ENCODE measurements at places on chromosomes 3 and 15.

DNA sequence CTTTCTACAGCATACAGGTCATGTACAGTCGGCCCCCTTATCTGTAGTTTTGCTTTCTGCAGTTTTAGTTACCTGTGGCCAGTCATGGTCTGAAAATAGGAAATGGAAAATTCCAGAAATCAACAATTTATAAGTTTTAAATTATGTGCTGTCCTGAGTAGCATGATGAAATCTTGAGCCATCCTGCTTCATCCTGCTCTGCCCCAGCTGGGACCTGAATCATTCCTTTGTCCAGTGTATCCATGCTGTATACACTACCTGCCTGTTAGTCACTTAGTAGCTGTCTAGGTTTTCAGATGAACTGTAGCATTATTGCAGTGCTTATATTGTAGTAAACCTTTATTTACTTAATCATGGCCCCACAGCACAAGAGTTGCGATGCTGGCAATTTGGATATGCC, 44.8 kb downstream of the AP4E1 start:
- DNase-seq: no peak

GRCh38 chr3:95521396-95521795, 1293.0 kb upstream of the EPHA6 start:
- DNase-seq: no peak

DNA sequence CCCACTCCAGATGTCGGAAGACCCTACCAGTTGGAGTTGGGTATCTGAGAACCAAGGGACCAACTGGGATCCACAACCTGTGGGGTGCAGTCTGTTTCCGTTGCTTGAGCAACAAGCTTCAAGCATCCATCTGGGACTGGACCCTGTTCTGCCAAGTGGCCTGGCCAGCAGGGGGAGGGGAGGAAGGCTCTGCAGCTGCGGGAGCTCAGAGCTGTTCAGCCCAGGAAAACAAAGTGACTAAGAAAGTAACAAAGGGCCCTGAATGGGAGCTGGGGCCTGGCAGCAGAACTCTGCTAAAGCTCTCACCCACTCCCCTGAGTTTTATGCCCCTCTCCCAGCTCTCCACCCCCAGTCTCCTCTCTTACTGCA, 2.7 kb downstream of the TYRO3 start:
- no peak for DNase-seq

GRCh38 chr15:58161436-58161930, 23.3 kb downstream of the AQP9 start:
- DNase-seq: no peak

- no peak for DNase-seq
Observed at GRCh38 chr15:63299943-63300575, 22.7 kb downstream of the APH1B start.

DNA sequence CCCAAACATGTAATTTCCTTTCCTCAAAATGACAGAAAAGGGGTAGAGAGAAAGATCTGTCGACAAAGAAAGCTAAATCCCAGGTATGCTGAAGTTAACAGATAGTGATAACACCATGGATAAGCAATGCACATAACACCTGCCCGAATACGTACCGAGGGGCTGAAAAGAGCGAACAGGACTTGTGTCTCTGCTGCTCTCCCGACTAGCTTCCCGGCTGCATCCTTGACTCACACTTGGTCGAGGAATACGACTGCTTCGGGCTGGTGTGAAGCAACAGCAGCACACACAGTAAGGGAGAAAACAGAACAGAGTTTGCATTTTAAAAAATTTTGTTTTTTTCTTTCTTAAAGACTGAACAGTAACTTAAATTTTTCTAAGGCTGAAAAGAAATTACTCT, 136.4 kb downstream of the CLASP2 start:
- DNase-seq: no peak

DNA sequence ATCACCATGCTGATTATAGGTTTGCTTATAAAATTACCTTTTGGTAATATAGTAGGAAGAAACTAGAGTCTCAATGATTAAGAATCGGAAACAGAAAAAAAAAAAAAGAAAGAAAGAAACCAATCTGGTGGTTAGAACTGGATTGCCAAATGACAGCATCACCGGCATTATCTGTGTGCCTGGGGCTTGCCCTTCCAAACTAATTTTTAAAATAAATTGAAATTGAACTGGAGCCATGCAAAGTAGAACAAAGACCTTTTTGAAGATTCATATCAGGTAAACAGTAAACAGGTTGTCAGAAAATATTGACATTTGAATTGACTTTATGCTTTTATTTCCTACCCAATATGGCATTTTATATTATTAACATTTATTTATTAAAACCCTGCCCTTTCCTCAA, 11.2 kb upstream of the CPB1 start:
- DNase-seq: no peak

DNA sequence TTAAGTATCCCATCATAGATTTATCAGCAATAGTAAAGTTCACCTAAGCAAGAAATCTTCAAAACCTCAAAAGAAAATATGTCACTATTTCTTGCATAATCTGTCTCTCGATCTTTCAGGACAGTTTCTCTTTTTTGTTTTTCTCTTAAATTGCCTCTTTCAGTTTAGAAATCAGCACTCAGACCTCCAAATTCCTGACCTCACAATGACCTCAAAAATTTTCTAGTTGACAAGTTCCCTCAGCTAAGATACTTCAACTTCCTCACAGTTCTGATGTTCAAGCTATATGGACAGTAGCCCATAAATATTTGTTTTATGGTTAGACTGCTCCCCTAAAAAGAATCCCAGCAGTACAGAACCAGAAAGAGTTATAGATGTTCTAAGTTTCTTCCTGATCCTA, 24.1 kb downstream of the SLC24A5 start:
- DNase-seq: no peak

GRCh38 chr15:58409861-58410260, 21.9 kb upstream of the LIPC start:
- DNase-seq: no peak

- no peak for DNase-seq
Observed at GRCh38 chr3:634511-634910, 437.9 kb downstream of the CHL1 start.

GRCh38 chr3:150345021-150345538, 63.0 kb upstream of the TSC22D2 start:
- no peak for DNase-seq

- DNase-seq: no peak
Observed at GRCh38 chr15:34014556-34014955, 24.4 kb downstream of the AVEN start.

DNA sequence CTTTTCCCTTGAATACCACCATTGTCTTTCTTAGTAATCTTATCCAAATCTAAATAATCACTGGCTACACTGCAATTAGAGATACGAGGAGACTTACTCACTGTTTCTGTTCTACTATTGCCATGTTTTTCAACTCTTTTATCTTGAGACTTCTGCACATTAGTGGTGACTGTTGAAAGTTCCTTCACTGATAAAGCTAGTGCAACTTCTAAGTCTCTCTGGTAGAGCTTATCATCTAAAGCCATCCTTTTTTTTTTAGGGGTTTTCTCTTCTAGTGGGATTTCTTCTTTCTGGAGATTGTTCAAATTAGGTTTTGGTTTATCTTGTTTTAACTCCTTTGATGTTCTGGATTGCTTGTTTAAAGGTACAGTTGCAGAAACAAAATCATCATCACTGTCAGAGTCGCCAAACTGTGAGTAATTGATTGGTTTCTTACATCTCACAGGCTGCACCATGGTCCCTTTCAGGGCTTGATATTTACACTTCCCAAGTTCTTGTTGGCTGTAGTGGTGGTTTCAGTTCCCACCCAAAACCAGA, 37.7 kb downstream of the NCK1 start:
- no peak for DNase-seq

DNA sequence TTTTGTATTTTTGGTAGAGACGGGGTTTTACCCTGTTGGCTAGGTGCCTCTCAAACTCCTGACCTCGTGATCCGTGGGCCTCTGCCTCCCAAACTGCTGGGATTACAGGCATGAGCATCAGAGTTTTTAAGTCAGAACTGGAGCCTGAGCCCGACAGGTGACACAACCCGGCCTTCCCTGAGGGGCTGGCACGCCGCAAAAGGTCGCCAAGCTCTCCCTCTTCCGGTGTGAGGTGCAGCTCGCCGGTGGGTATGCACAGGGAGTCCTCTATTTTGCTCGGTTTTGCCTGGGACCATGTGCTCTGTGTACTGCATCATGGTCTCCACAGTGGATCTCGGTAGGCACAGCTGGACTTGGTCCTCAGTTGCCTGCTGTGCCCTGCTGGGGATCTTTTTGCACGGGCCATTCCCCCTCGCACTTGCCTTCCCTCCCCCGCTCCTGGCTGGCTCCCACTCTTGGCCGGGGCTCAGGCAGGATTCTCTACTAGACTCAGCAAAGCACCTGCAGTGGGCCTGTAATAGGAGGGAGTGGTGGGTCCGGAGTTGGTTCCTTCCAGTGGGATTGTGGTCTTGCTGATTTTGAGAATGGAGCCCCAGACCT, 101.2 kb upstream of the KLF13 start:
- DNase-seq: no peak

DNA sequence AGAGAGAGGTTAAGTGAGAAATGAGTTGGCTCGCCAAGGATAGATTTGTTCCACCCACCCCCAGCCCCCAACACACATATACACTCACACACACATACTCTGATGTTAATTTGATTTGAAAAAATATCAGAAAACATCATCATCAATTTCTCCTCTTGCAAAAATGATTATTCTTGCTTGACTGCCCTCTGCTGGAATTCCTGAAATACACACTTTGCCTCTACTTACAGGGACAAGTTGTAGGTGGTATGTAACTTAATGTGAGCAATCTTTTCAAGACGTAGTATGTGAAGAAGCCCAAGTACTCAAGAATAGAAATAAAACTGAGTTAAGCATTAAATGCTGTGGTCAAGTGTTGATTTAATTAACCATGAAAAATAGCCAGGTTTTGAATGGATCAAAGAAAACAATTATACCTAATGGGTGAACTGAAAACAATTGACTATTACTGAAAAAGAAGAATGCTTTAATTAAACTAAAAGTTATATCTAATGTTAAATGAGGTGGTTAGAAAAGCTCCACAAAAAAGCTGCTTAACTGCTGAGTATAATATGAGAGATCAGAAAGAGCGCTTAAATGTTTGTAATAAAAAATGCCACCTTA, 46.6 kb upstream of the MDFIC2 start:
- no peak for DNase-seq

DNA sequence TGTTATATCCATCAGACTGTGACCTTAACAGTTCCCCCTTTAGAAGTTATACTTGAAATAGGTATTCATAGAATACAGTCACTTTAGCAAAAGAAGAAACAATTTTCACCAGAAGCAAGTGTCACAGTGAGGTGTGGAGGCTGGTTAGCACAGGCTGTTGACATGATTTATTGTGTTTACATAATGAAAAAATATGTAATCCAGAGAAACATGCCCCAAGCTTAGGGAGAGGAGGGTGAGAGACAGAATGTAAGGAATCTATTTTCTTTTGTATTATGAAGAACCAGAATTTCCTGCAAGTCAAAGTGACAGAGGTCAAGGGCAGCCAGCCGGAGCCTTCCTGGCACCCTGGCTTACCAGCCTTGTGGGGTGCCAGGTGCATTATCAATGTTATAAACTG, 4.0 kb downstream of the IL12A start:
- no peak for DNase-seq

DNA sequence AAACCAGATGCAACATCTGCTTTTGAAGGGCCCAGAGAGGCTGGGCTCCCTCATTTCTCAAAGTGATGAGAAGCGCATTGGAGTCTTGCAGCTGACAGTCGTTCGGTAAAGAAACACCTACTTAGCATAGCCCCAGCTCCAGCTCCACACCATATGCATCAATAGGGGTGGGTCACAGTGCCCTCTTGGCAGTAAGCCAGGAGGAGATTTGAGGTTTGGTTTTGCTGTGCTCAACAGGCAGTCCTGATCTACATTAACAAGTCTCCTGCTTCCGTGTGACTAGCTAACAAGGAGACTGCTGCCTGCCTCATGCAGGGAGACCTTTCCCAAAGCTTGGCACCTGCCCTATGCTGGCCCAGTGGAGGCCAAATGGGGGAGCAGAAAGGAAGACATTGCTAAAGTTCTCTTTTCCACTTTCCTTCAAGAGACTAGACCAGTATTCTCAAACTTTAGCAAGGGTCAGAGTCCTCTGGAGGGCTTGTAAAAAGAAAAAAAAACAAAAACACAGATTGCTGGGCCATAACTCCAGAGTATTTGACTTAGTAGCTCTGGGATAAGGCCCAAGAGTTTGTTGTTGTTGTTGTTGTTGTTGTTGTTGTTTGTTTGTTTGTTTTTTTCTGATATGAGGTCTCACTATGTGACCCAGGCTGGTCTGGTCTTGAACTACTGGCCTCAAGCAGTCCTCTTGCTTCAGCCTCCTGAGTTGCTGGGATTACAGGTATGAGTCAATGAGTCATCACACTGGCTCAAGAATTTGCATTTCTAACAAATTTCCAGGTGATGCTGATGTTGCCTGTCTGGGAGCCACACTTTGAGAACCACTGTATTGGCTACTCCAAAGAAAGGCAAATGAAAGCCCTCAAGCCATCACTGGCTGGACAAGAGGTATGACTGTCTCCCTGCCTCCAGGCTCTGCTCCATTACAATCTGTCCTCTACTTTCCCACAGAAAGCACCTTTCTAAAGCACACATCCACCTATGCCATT, 294.9 kb downstream of the RORA start:
- DNase-seq: no peak

DNA sequence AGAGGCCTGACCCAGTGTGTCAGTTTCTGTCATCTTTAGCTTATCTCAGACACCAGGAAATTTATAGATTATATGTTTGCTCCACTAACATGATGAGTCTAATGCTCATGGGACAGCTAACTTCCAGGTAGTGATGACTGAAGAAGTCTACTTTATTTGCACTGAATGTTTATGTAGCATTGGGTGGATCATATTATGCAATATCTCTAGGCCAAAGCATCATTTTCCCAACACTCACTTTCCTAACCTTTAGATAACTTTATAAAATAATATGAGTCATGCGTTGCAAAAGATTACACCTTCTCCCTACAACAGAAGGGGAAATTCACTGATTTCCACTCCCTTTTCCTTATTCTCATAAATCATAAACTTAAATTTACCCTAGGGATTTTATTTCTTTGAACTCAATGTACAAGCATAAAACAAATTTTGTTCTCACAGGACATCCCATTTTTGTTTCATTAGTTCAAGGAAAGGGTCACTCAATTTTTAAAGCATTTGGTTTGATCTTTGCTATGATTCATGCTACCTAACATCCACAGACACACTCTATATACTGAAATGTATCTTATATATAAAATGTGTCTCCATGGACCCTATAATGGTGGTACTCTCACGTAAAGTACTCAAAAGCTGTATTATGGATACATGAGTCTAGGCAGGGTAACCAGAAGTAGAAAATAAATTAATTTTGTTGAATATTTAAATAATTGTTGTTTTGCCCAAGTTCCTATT, 225.2 kb downstream of the WDR72 start:
- DNase-seq: no peak

- no peak for DNase-seq
Observed at GRCh38 chr3:55483196-55484095, 3.7 kb downstream of the WNT5A start.

DNA sequence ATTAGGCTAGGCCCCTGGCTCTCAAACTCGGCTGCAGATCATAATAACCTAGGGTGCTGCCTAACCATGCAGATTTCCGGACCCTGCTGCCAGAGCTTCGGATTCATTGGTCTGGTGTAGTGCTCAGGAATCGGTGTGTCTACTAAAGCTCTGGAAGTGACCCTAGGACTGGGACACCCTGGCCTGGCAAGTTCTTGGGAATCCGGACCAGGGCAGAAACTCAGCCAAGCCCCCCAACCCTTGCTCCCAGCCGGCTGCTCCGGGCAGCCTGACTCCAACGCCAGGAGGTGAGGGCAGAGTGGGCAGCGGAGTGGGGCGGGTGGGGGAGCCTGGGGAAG, 23.0 kb downstream of the IGDCC3 start:
- DNase-seq: no peak

Data from activated CD4-positive, alpha-beta T cell treated with anti-CD3 and anti-CD28 coated beads for 48 hours (primary cell).